ENCODE measurements at places on chromosomes 4 and X. TPM values are rescaled to one million over a fixed set of nuclear protein-coding genes. Genes with fewer than 3 reads are reported as not detected.

GRCh38 chr4:137124278-137124932, 407.9 kb downstream of the PCDH18 start:
- DNase-seq = peak; percentile 85

GRCh38 chr4:108263057-108263456, 94.3 kb upstream of the LEF1 start:
- DNase-seq = no peak

The ACSL1 gene
- total RNA-seq = 62.8 TPM

DNA sequence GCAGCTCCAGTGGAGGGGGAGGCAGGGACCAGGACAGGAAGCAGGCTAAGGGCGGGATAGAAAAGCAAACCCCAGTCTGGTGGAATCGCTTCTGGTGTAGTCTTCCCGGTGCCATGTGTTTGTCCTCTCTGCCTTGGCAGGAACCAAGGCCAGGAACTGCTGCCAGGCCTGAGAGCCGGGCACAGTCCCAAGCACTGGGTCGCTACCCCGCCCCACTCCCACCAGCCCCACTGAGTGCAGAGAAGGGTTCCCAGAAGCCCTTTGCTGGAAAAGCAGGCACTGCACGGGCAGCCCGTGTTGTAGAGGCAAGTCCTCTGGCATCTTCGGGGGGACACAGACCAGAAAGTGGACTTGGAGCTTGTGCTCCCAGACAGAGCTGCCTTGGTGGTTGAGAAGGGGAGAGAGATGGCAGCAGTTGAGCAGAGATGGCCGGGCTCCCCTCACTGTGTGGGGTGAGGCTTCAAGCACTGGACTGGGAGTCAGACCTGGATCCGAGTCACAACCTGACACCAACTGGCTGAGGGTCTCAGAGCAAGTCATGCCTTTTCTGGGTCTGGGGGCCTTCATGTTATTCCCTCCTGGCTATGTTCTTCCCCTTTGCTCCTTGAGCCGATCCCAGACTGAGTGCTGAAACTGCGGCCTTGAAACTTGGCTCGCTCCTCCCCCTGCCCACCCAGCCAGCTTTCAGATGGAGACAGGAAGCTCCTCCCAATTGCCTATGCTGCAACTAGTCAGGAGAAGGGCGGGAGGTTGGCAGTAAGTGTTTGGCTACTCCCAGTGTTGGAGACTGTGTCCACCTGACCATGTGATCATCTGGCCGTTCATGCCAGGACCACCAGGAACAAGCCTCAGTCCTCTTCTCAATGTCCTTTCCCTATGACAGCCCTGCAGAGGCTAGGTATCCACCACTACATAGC, 59.7 kb upstream of the MTM1 start:
- no peak for DNase-seq

- DNase-seq = no peak
Measured at GRCh38 chr4:4948370-4948769, 70.9 kb downstream of the CYTL1 start.

The PDLIM3 gene
- total RNA-seq = 12.5 TPM

DNA sequence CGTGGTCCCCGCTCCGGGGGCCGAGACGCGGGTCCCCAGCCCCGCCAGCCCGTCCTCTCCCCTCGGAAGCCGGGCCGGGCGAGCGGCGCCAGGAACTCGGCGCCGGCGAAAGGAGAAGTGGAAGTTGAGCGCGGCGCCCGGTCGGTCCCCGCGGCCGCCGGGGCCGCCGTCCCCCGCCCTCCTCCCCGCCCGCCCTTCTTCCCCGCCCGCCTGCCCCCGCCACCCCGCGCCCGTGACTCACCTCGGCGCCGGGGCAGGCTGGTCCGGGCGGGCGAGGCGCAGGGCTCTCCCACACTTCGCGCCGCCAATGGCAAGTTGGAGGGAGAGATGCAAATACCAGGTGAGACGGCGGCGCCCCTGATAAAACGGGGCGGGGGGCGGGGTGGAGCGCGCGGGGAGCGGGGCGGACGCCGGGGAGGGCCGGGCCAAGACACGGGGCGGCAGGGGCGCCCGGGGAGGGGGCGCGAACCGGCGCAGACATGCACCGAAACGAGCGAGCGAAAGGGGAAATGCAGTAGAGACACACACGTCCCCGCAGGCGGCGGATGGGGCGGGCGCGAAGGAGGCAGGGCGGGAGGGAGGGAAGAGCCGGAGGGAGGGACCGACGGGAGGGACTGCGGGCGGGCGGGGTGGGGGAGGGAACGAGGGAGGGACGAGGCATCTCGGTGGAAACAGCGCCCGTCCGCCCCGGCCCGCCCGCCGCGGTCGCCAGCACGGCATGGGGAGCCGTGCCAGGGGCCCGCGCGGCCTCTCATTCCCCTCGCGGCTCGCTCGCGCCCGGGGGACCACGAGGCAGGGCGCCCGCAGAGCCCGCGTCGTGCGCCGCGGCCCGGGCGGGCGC, at the start of gene ELF4:
Gene ELF4 (minus strand): TSS at position 119 of the 841 bp plus-strand sequence. CDS start 29,167 bp downstream, outside the sequence.
- peak; percentile 44 for DNase-seq

- DNase-seq = no peak
Measured at GRCh38 chrX:100674705-100675104, 30.7 kb downstream of the SRPX2 start.

The GAGE12F gene
- 0.35 TPM for total RNA-seq

The FGF16 gene
- total RNA-seq = not detected

- DNase-seq = no peak
Measured at GRCh38 chrX:68824152-68824433, 4.7 kb upstream of the EFNB1 start.

The TMPRSS11F gene
- total RNA-seq = not detected

GRCh38 chr4:172978848-172979247, 189.8 kb upstream of the GALNT7 start:
- no peak for DNase-seq

- DNase-seq = no peak
Measured at GRCh38 chr4:83212041-83212851, 72.4 kb downstream of the COQ2 start.

The RLIM gene
- 43.2 TPM for total RNA-seq

GRCh38 chr4:102430461-102430910, 70.7 kb upstream of the NFKB1 start:
- no peak for DNase-seq

The CFAP99 gene
- total RNA-seq = not detected

The UGT2A1 gene
- total RNA-seq = not detected

The ARR3 gene
- not detected for total RNA-seq

DNA sequence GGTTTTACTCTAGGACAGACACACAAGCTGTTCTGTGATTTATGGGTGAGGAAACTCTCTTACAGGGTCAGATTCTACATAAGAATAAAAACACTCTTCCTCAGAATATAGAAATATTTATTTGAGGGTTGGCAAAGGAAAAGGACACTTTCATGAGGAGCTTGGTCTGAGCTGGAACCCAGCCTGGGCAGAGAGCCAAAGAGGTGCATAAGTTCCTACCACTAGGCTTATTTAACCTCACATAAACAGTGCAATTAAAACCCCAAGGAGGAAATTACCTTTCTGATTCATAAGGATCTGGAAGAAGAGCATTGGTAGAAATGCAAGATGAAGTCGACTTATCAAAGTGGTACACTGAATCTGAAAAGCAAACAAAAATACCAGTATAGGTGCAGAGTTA, 32.9 kb downstream of the SETD7 start:
- DNase-seq = peak; percentile 54

DNA sequence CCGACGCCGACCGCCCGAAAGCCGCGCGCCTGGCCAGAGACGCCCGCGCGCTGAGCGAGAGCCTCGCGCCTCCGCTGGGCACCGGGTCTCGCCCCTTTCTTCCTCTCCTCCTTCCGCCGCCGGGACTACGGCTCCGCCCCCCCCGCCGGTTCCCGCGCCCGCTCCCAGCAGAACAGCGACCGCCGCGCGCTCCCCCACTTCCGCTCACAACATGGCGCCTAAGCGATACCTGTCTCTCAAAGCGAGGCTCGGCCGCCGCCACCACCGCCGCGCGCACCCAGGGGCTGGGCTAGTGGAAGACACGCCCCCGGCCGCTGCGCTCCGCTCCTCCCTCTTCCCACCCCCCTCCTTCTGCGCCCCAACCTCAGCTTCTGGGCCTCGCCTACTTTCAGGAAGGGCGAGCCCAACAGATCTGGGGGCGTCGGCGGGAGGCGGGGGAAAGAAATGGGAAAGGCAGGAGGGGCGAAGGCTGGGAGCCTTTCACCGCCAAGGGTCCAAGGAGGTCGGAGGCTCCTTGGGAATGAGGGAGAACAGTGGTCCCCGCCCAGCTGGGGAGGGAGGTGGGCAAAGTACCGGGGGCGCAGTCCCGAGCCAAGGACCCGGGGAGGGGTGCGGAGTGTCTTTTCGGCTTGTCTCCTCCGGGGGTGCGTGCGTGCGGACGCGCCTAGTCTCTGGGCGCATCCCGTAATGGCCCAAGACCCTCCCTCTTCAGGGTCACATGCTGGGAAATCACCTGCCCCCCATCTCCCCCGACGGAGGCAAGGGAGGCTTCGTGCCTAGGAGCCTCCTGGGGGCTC, at the start of gene RPS6KA3:
Gene RPS6KA3 (minus strand): TSS at position 100 of the 797 bp plus-strand sequence. CDS start 277 bp downstream, outside the sequence.
- peak; percentile 82 for DNase-seq

DNA sequence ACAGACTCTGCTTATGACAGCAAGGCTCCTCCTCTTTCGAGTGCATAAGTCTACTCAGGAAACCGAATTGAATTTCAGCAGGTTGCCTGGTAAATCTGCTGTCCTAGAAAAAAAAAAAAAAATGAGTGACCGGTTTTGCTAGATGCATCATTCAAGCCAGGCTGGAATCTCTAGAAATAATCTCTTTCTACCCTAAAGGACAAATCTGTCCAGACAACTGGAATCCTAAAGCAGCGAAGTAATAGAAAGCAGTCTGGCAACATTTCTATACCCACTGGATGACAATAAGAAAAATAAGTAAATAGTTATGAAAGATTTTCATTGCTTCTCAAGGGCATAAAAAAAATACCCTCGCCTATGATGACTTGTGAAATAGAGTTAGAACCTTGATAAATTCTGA, 703.5 kb downstream of the RPA4 start:
- no peak for DNase-seq

- no peak for DNase-seq
Measured at GRCh38 chr4:2352171-2352570, 66.3 kb downstream of the ZFYVE28 start.

- DNase-seq = no peak
Measured at GRCh38 chr4:138983690-138984089, 31.9 kb upstream of the NOCT start.

DNA sequence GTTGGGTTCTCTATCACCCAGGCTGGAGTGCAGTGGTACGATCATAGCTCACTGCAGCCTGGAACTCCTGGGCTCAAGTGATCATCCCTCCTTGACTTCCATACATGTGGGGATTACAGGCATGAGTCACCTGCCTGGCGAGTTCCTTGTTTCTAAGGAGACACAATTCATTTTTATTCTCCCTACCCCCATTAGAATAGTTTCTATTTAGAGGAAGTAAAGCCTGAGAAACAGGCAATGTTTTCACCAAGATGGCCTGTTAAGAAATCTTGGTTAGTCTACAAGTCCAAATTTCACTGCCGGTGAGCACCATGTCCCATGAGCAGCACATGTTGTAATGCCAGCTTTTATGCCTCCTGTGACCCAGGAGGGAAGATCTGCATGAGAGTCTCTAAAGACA, 5.7 kb downstream of the CYBB start:
- no peak for DNase-seq

The RBM46 gene
- total RNA-seq = not detected

DNA sequence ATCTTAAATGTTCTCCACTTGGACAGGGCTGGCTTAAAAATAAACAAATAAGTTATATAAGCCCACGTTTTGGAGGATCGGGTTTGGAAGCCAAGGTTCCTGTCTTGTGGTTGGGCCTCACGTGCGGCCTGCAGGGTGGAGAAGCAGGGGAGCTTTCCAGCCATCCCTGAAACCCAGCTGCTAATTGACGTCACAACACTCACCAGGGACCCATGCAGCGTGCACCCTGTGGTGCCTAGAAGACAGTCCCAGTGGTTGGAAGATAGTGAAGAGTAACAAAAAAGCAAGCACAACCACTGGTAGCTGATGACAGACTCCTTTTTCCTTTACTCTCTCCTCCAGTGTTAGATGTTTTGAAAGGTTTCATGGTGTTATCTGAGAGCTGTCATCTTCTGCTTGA, 142.0 kb upstream of the RBPJ start:
- no peak for DNase-seq

DNA sequence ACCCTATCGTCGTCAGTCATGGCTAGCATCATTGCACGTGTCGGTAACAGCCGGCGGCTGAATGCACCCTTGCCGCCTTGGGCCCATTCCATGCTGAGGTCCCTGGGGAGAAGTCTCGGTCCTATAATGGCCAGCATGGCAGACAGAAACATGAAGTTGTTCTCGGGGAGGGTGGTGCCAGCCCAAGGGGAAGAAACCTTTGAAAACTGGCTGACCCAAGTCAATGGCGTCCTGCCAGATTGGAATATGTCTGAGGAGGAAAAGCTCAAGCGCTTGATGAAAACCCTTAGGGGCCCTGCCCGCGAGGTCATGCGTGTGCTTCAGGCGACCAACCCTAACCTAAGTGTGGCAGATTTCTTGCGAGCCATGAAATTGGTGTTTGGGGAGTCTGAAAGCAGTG, 1.6 kb downstream of the ZCCHC12 start:
- no peak for DNase-seq

The CSAG3 gene
- total RNA-seq = 3.3 TPM

GRCh38 chrX:39856472-39857121, 241.2 kb downstream of the BCOR start:
- DNase-seq = no peak

The MAGEA8 gene
- not detected for total RNA-seq

DNA sequence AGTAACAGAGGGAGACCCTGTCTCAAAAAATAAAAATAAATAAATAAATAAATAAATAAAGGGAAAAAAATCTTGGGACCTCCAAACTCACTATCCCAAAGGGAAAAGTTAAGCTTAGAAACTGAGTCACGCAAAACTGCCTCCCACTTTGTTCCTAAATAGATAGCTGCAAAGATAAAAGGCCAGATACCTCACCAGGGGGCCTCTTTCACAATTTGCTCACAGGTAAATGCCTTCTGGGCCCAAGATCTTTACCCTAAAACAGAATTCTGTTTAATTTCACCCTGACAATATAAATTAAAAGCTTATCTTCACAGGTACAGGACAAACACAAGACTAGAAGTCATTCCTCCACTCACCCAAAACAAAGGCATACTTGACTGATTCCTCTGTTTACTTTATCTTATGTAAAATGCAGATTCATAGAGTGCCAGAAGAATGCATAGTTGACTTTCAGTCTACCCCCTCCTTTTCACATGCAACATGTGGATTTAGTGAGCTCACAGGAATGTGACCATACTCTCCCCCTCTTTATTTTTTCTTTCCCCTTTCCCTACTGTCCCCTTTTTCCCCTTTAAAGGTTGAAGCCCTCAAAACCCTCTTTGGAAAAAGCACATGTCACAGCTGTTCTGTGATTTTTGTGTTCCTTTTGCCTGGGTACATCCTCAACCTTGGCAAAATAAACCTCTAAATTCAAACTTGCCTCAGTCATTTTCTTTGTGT, 23.4 kb downstream of the ELF2 start:
- DNase-seq = no peak

GRCh38 chr4:182711211-182711610, 206.0 kb downstream of the DCTD start:
- DNase-seq = no peak

GRCh38 chrX:3780564-3780963, 67.1 kb upstream of the PRKX start:
- DNase-seq = no peak

GRCh38 chr4:21191317-21191716, 491.1 kb downstream of the PACRGL start:
- no peak for DNase-seq

- DNase-seq = no peak
Measured at GRCh38 chr4:25485104-25485503, 108.0 kb downstream of the ANAPC4 start.

The HELT gene
- total RNA-seq = not detected

The CD40LG gene
- total RNA-seq = not detected

GRCh38 chr4:41074215-41074614, 140.1 kb downstream of the APBB2 start:
- no peak for DNase-seq

The TRMT2B gene
- total RNA-seq = 10.1 TPM

The MAGEB4 gene
- not detected for total RNA-seq

Measured in H4 (cell line).